ENCODE measurements at places on chromosomes 12 and 14.

DNA sequence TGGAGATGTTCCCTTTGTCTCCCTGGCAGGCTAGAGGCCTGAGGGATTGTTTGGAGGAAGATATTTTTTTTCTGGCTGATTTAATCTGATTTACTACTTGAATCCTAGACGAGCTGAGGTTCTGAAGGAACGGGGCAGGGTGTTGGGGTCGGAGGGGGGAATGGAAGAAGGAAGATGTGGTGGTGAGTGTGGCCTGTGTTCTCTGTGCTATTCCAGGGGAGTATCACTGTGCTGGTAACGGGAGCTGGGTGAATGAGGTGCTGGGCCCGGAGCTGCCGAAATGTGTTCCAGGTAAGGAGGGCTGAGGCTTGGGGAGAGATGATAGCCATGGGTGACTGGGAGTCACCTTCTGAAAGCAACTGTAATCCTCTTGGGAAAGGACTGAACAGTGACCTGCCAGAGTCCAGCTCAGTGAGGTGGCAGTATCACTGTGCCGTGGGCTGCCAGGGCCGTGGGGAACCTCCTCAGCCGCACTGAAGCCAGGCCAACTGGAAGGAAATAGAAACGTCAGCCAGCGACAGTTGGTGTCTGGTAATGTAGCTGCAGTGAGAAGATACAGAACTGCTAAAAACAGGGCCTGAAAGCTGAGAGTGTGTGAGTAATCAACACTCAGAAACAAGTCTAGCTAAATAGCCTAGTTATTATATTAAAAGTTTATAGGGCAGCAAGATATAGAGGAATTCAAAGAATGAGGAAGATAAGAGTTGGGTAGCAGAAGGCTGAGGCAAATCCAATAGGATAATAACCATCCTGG is 7.9 kb downstream of the C1S start:
- peak; percentile 17 for DNase-seq

- no peak for DNase-seq
These were observed 333.7 kb upstream of the OR4E1 start for GRCh38 chr14:22007363-22007762.

DNA sequence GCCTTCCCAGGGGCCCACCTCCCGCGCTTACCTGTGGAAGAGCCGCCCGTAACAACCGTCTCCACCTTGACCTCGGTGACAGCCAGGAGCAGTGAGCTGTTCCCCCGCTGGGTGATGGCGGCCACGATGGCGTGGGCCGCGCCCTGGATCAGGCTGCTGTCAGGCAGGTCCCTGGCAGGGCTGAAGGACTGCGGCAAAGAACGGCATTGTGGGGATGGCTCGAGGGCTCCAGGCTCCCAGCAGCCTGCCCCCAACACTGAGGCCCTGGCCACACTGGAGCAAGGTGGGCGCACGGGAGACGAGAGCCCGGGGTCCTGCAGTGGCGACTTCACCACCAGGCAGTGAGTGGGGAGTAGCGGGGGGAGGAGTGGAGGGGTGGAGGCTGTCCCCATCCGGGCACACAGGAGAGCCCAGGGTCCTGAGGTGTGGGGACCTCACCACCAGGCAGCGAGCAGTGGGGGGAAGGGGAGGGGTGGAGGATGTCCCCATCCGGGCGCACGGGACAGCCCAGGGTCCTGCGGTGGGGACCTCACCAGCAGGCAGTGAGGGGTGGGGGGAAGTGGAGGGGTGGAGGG is 25.0 kb downstream of the JAG2 start:
- DNase-seq: no peak

GRCh38 chr12:58844161-58844560 is 76.1 kb downstream of the LRIG3 start:
- DNase-seq: no peak

GRCh38 chr14:103908580-103908979 is 19.7 kb upstream of the TDRD9 start:
- no peak for DNase-seq

GRCh38 chr12:59619461-59620240 is 23.8 kb downstream of the SLC16A7 start:
- DNase-seq: no peak

DNA sequence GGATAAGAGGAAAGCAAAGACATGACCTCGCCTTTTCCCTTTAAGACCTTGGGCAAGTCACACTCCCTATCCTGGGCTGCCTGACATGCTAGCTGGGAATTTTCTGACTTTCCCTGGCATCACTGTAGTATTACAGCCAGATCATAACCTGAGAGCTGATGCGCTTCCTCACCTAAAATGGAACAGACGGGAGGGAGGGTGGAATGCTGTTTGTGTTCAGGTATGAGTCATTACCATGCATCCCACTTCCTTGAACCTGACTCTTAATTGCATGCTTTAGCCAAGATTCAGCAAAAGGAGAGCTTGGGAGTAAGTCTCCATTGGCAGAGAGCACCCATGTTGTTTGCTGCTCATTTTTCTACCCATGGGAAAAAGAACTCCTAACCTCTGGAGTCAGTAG is 156.5 kb downstream of the KCNK10 start:
- DNase-seq: no peak

DNA sequence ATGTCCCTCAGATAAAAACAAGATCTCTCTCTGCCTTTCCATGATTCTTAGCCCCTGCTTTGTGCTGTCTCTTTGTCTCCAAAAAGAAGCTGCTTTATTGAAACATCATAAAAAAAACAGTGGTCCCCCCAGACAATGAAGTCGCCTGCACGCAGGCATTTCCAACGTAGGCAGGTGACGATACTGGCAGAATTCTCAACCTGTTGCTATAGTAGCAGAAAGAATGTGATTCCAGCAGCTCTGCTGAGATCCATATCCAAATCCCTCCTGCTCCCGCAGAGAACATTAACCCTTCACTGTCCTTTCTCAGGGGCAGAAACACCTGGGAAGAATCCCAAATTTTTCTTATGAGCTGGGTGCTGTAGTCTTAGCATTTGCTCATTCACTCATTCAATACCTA is 84.8 kb downstream of the STON2 start:
- DNase-seq: no peak

DNA sequence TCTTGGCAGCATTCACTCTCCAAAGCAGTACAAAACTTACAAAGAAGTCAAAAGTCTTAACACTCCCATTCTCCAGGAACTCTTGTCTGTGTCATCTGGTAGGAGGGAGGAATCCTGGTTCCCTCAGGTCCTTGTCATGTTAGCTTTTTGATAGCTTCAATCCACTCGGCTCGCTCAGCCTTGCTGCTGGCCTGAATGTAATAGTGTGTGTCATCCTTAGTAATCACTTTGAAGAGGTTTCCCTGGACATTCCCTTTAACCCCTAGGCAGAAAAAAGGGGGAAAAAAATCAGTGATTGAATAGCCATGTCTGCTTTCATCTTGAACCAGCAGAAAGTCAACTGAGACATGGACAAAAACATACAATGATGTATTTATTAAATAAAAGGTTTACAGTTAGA is 24.8 kb downstream of the PLEK2 start:
- no peak for DNase-seq

- DNase-seq: no peak
These were observed 4.7 kb upstream of the TTC7B start for GRCh38 chr14:90820958-90821357.

- DNase-seq: no peak
These were observed 795 bp upstream of the PXN start for GRCh38 chr12:120266180-120266870.

- no peak for DNase-seq
These were observed 205.5 kb upstream of the IGF1 start for GRCh38 chr12:102685841-102686240.

DNA sequence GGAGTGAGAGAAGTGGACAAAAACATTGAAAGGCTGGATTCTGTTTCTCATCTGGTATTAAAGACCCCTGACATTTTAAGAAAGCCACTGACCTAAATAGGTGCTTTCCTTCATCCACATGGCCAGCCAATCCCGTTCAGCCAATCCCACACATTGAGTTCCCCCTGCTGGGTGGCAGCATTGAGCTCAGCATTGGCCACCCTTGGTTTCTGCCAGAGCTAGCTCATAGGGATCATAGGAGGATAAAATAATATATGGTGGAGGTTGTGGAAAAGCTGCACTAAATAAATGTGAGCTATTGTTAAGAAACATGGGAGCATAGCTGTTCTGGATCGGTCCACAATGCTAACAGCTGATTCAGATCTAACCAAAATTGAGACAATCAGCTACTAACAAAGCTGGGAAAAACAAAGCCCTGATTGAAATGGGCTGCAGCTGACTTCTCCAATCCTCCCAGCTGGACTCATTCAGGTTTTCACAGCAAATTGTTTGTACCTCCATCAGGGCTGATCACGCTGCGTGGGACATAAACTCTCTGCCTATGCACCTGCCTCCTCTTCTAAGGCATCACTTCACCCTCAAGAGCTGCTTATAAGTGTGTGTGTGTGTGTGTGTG is 256.5 kb downstream of the EMP1 start:
- peak; percentile 36 for DNase-seq

- DNase-seq: no peak
These were observed 13.2 kb upstream of the OR11G2 start for GRCh38 chr14:20177433-20177974.

- DNase-seq: no peak
These were observed 107.4 kb upstream of the MED13L start for GRCh38 chr12:116384691-116385485.

- no peak for DNase-seq
These were observed 806 bp downstream of the LTBR start for GRCh38 chr12:6384499-6385436.

DNA sequence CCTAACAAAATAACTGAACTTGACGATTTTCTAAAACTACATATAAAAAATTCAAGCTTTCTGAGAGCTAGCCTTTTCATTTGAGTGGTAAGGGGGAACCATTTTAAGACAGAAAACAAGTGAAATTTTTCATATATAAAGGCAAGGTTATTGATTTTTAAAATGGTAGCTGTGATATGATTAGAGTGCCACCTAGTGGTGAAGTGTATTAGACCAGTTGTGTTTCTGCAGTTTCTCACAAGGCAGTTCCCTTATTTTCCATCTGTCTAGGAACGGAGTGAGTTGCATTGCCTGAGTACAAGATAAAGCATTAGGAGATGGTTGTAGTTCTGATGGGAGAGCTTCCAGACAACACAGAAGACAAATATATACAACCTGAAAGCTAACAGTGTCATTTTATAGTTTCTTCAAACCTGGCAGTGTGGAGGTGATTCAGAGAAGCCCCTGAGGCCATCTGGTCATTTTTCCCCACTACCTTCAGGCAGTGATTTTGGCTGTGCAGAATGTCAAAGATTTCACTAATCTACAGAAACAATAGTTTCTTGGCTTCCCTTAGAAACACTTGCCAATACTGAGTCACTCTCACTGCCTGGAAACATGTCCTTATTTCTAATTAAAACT is 180.8 kb downstream of the C12orf50 start:
- DNase-seq: no peak

GRCh38 chr14:99604766-99605298 is 825 bp upstream of the CCDC85C start:
- DNase-seq: no peak

- no peak for DNase-seq
These were observed 170.9 kb upstream of the ATF7IP start for GRCh38 chr12:14194572-14194971.
